GM12891 (cell line): ENCODE measurements at places on chromosomes 4 and X.

- no peak for DNase-seq
Observed at GRCh38 chr4:855880-856224, 29.9 kb upstream of the CPLX1 start.

DNA sequence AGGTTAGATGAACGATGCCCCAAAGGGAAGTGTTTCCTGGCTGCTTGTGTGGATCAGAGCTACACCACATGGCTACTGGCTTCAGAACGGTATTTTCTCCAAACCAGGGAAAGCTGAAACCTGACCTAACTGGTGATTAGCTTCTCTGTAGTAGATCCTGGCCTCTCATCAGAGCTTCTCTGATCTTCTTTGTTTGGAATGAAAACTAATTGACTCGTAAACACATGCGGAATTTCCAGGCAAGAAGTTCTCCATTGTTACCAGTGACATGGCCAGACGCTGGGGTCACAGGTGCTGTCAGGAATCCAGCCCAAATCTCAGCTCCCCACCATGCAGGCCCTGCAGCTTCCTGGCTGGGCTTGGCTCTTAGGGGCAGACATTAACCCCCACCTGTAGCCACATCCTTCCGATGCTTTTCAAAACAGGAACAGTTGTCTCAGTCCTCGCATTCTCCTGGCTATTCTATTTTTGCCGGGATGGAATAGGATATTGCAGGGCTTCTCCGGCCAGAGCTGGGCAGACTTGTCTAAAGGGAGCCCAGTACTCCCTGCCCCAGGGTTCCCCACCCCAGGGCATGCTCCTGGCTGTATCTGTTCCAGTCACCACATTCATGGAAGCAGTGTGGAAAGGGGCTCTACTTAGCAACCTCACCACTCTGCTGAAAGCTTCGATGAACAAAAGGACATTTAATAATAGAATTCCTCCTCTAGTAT is 305.4 kb upstream of the F9 start:
- DNase-seq: no peak

DNA sequence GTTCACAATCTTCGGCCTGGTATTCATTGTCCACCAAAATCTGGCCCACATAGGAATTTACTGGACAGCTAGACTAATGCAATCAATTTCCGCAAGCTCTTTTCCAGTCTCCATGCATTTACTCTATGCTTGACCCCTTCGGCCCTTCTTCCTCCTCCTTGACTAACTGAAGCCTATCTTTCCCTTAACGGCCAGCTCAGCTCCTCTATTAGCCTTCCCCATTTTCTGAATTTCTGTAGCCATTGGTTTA is 1.2 kb upstream of the PHKA2 start:
- no peak for DNase-seq

- DNase-seq: no peak
Observed at GRCh38 chrX:15749642-15750610, 11.9 kb downstream of the CA5B start.

GRCh38 chrX:67720344-67720743 is 176.5 kb downstream of the AR start:
- no peak for DNase-seq

DNA sequence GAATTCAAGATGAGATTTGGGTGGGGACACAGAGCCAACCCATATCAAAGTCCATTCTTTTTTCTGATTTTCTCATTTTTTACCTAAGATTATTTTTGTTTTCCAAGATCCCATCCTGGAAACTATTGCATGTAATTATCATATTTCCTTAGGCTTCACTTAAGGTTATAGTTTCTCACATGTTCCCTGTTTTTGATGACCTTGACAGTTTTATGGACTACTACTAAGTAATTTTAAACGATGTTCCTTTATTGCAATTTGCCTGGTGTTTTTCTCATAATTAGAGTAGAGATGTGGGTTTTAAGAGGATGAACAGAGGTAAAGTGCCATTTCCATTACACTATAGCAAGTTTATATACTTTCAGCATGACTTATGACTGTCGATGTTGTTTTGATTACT is 795.1 kb downstream of the FAT4 start:
- DNase-seq: no peak

DNA sequence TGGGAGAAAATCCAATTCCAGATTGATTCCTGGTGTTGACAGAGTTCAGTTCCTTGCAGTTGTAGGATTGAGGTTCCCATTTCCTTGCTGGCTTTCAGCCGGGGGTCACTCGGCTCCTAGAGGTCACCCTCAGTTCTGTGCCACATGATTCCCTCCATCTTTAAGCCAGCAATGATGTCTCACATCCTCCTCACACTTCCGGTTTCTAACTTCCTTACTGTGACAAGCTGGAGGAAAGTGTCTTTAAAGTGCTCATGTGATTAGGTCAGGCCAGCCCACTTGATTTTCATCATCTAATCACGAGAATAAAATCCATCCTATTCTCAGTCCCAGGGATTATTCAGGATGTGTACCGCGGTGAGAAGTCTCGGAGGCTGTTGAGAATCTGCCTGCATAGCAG is 19.4 kb upstream of the SMIM31 start:
- DNase-seq: no peak

DNA sequence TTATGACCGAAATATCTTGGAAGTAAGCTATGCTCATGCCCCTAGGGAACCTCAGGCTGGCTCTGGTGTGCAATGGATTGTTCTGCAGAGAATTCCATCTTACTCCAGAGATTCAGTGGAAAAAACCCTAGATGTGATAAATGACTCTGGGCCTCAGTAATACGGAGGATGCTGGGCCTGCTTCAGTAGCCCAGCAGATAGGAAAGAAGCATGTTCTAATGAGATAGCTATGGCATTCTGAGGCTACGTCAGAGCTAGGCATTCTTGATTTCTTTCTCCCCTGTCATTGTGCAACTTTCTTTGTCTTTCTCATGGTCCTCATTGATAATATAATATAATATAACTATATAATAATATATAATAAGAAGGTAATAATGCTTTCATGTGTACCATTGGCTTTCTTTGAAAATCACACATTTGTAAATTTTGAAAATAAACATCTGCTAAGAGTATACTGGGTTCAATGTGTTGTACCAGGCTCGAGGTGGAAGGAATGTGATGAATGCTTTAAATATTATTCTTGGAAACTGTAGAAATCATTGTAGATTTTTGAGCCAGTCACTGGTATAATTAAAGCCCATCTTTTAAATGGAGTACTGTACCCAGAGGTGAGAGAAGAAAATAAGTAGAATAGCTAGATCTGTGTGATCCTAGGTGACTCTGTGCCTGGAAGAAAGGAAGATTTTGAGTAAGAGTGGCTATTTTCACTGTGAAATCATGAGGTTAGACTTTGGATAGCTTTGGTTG is 152.0 kb downstream of the IL15 start:
- DNase-seq: no peak

- DNase-seq: no peak
Observed at GRCh38 chr4:150816491-150816890, 198.6 kb downstream of the LRBA start.

GRCh38 chr4:1155314-1155713 is 17.1 kb downstream of the SPON2 start:
- DNase-seq: no peak

GRCh38 chr4:123581802-123582201 is 185.2 kb downstream of the SPRY1 start:
- no peak for DNase-seq

- no peak for DNase-seq
Observed at GRCh38 chr4:17030543-17030942, 132.1 kb upstream of the LDB2 start.

GRCh38 chr4:41364876-41365275 is 108.1 kb downstream of the UCHL1 start:
- DNase-seq: no peak

DNA sequence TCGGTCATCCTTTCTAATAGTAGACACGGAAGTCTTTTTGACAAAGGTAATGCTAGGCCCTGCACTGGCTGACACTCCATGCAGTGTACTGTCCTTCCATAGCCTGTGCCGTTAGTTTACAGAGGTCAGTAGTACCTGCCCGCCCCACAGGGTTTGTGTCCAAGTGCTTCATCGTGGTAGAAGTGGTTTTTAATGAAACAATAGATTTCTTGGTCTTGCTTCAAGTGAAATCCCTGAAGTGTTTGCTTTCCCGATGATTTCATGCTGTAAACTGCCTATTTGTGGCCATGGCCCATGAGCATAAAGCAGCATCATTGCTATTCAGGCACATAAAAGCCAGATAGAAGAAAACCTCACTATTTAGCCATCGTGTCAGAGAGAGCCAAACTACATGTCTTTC is 139.3 kb downstream of the GPR143 start:
- DNase-seq: no peak

GRCh38 chrX:5683996-5684395 is 544.7 kb downstream of the NLGN4X start:
- no peak for DNase-seq

DNA sequence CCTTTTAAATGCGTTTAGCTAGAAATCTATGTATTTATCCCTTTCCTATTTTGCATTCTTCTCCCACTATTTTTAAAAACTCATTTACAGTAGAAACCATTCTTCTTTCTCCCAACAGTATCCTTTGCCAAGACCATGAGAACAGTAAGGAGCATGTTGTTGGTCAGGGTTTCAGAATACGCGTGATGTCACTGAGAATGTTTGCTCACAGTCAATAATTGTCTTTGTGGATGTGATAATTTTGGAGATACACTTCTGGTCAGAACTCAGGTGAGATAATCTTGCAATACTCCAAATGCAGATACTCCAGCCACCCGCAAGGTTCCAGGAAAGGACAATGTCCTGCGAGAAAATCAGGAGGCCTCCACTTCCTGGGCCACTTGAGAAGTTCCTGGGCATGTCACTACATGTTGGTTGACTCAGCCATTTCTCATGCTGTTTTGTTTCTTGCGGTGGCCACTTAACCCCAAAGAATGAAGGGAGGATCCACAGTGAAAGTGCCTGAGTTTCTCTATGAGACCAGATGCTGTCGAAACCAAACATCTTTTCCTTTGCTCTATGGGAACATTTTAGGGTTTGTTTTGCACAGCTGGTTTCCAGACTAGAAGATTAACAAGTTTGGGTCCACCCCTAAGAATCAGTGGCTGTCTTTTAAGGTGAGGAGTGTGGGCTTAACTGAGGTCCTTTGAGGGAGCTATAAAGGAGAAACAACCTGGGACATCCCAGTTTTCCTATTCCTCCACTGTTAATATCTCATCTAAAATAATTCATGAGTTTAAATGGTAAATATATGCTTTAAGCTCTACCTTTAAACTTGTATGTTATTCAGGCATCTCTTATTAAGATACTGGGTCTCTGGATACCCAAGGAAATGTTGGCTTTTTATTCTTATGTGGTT is 116.0 kb downstream of the SOWAHB start:
- DNase-seq: no peak

DNA sequence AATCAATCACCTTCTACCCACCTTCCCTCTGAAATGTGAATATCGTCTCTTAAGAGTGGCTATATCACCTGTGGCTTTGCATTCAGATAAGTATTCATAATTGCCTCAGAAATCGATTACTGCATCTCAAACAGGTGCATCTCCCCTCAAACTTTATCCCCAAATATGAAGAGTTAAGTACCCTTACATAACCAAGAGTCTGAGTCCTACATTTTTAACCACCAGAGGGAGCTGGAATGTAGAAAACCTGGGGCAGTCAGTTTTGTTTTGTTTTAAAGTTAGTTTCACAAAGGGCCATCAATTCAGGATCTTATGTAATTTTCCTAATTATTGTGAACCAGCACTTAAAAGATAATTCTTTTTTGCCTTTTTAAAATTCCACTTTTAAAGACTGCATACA is 5.7 kb downstream of the TCEANC start:
- DNase-seq: no peak

DNA sequence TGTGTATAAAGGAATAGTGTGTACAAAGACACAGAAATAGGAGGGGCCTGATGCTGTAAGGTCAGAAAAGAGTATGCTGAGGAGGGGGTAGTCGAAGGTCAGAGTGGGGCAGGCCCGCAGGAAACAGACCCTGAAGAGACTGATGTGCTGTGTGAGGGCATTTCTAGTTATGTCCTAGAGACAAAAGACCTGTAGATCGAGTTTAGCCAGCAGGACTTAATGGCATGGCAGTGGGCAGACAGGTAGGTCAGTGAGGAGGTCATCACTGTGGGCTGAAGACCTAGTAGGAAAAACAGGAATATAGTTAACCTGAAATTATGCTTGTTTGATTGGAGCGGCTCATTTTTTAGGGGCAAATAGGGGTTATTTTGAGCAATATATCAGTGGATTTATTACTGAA is 57.1 kb downstream of the KIAA0232 start:
- DNase-seq: no peak

DNA sequence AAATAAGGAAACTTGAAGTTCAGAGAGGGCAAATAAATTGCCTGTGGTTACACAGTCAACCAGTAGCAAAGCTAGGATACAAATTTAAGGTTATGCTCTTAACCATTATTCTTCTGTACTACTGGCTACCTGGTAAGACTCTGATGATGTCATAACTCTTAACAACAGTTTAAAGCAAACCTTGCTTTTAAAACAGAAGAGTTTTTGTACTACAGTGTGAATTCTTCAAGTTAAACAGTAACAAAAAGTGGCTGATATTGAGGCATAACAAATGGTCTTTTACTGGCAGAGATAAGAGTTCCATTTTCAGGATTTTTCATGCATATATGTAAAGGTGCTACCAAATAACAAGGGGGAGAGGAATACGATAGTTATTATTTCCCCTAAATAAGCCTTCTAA is 23.4 kb downstream of the TAB3 start:
- no peak for DNase-seq

DNA sequence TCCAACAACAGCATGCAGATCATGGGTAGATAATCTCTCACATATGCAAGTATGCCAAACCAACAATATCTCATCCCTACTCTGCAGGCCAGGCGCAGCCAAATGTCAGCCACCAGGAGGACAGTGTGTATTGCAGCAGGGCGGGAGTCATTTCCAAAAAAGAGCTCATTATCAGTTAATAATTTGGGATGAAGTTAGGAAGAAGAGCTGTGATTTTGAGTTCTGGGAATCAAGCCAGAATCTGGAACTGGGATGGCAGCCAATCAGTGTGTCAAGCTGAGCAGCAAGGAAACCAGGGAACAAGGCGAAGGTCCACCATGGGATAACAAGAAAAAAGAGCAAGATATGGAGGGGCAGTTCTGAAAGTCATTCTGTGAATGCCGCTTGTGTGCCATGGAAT is 88.2 kb upstream of the CAMK2D start:
- DNase-seq: no peak

GRCh38 chr4:2254665-2255500 is 7.0 kb downstream of the MXD4 start:
- no peak for DNase-seq

DNA sequence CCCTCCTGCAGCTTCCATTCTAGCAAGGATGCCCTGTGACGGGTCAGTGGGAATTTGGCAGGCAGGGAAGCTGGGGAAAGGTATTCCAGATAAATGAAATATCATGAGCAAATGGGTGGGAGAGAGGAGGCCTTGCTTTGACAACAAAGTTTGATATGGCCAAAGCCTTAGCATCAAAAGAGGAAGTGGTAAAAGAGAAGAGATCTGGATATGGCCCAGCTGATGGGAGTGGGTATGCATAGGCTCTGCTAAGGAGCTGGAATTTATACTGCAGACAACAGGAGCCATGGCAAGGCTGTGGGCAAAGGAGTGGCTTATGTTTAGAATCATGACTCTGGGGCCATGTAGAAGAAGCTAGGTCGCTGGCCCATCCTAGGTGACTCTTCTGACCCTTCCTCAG is 89.2 kb downstream of the PJA1 start:
- DNase-seq: no peak
